ENCODE measurements at places on chromosomes 3 and 15. TPM values are rescaled to one million over a fixed set of nuclear protein-coding genes. Genes with fewer than 3 reads are reported as not detected.

DNA sequence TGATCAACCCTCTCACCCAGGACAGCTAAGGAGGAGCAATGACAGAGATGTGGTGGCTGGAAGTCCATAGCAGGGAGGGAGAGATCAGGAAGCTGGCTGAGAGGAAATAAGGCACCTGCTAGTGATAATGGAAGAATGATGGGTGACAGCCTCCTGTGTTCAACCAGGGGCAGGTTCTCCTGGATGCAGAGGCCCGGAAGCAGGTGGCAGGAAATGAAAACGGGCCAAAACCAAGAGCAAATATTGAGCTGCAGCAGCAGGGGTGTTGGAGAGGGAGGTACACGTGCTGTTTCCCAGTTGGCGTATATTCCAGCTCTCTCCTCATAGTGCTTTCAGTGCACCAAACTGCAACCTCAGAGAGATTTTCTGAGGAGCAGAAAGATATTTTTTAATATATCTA, 213.4 kb upstream of the TBL1XR1 start:
- peaks cover 3% of the 10 kb centered on the region for H3K36me3 ChIP-seq
- no peak overlapping the region for H3K4me3 ChIP-seq

- H3K4me3 ChIP-seq = no peak overlapping the region
- H3K36me3 ChIP-seq = no peaks in the 10 kb centered on the region
- H3K27ac ChIP-seq = no peak overlapping the region
- H3K4me1 ChIP-seq = no peaks in the 10 kb centered on the region
- H3K27me3 ChIP-seq = no peaks in the 10 kb centered on the region
- DNase-seq = no peak
Observed at GRCh38 chr15:76203346-76204108, 107.7 kb downstream of the ETFA start.

GRCh38 chr3:28247286-28247685, 5.9 kb downstream of the CMC1 start:
- no peaks in the 10 kb centered on the region for H3K27me3 ChIP-seq
- no peak overlapping the region for H3K4me3 ChIP-seq
- no peak for DNase-seq
- peaks cover 20% of the 10 kb centered on the region for H3K36me3 ChIP-seq
- H3K4me1 ChIP-seq = peaks cover 49% of the 10 kb centered on the region
- H3K27ac ChIP-seq = no peak overlapping the region

DNA sequence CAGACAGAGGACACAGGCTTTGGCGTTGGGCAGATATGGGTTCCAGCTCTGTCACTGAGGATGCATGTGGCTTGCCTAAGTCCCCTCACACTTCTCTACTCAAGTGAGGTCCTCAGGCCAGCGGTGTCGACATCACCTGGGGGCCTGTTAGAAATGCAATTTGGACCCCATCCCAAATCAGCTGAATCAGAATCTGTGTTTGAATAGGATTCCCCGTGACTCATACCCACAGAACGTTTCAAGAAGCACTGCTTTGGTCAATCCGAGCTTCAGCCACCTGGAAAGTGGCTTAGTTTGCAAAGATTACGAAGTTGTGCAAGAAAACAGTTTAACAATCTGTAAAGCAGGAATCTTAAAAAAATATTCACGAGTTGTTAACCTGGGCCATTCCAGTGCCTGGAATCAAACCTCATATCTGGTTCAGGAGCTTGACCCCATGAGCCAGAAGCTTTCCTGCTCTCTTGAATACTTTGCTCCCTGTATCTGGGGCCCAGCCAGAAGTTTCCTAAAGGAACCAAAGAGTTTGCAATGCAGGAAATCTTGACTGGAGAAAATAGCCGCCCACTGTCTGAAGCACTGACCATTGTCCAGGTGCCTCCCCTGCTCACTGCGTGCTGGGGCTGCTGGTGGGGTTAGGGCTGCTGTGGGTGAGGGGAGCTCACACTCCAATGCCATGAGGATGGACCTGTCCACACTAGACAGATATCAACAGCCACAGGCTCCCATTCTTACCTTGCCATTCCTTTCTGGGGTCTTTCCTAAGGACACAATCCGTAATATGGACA, 208.5 kb upstream of the LINGO1 start:
- no peak for DNase-seq
- H3K36me3 ChIP-seq = no peaks in the 10 kb centered on the region
- H3K27ac ChIP-seq = no peak overlapping the region
- no peaks in the 10 kb centered on the region for H3K4me1 ChIP-seq
- no peak overlapping the region for H3K4me3 ChIP-seq

GRCh38 chr3:139421460-139421859, 32.0 kb upstream of the COPB2 start:
- no peaks in the 10 kb centered on the region for H3K27me3 ChIP-seq
- H3K27ac ChIP-seq = no peak overlapping the region
- H3K36me3 ChIP-seq = no peaks in the 10 kb centered on the region
- no peaks in the 10 kb centered on the region for H3K4me1 ChIP-seq
- DNase-seq = no peak
- no peak overlapping the region for H3K4me3 ChIP-seq

- no peaks in the 10 kb centered on the region for H3K4me1 ChIP-seq
- H3K36me3 ChIP-seq = no peaks in the 10 kb centered on the region
- DNase-seq = no peak
Observed at GRCh38 chr3:61043156-61043555, 208.1 kb downstream of the FHIT start.

Gene C3orf80
- total RNA-seq = not detected

DNA sequence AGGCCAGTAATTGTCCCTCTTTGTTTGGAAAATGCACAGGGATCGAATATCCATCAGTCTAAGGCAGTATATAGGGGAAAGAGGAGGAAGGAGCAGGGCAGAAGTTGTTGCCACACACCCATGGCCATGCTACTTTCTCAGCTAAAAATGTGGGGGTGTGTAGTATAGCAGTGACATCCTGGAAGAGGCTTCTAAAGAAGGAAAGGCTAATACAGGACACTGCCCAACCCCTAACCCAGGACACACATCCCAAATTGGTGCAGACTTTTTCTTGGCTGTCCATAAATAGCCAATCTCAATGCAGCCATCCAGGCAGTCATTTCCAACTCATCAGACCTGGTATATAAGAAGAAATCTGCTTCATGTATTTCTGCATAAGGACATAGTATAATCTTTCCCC, 33.1 kb upstream of the LRRN1 start:
- DNase-seq = no peak
- no peak overlapping the region for H3K27ac ChIP-seq
- no peaks in the 10 kb centered on the region for H3K4me1 ChIP-seq
- H3K27me3 ChIP-seq = no peaks in the 10 kb centered on the region
- H3K36me3 ChIP-seq = no peaks in the 10 kb centered on the region

Gene NDUFB4
- 119 TPM for total RNA-seq

DNA sequence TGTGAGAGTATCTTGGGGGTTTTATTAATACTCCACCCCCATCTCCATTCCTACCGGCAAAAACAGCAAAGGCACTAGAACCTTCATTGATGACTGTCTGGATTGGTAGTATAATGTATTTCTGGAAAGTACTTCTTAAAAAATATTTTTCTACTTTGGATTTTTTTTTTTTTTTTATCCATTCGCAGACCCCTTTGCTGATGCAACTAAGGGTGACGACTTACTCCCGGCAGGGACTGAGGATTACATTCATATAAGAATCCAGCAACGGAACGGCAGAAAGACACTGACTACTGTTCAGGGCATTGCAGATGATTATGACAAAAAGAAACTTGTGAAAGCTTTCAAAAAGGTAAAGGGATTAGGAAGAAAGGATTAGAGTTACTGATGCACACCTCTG, 1.2 kb downstream of the EIF1B start:
- no peak for DNase-seq
- H3K36me3 ChIP-seq = peaks cover 41% of the 10 kb centered on the region
- H3K4me1 ChIP-seq = peaks cover 29% of the 10 kb centered on the region

DNA sequence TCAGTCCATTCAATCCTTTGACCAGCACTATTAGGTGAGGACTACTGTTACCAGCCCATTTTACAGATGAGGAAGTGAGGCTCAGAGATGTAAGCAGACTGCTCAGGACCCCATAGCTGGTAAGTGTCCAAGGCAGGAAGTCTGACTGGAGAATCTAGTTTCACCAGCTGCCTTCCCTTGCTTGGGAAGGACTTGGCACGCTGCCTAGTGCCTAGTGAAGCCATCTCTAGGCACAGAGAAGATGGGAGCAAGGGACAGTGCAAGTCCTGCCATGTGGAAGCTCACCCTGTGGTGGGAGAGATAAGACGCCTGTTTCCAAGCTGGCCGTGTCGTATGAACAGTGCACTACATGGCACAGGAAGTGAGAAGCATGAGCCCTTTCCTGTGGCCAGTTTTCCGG, 111.8 kb upstream of the TMC3 start:
- no peak overlapping the region for H3K4me3 ChIP-seq
- H3K27ac ChIP-seq = no peak overlapping the region
- H3K36me3 ChIP-seq = no peaks in the 10 kb centered on the region
- no peaks in the 10 kb centered on the region for H3K27me3 ChIP-seq
- DNase-seq = no peak
- H3K4me1 ChIP-seq = no peaks in the 10 kb centered on the region

GRCh38 chr15:73628976-73629797, 4.0 kb downstream of the NPTN start:
- DNase-seq = no peak
- H3K27me3 ChIP-seq = no peaks in the 10 kb centered on the region
- H3K36me3 ChIP-seq = peaks cover 2% of the 10 kb centered on the region
- no peak overlapping the region for H3K4me3 ChIP-seq

Gene TRMT10C
- total RNA-seq = 26.8 TPM

Gene RARRES1
- not detected for total RNA-seq
